ENCODE measurements at places on chromosomes 1 and 21.

DNA sequence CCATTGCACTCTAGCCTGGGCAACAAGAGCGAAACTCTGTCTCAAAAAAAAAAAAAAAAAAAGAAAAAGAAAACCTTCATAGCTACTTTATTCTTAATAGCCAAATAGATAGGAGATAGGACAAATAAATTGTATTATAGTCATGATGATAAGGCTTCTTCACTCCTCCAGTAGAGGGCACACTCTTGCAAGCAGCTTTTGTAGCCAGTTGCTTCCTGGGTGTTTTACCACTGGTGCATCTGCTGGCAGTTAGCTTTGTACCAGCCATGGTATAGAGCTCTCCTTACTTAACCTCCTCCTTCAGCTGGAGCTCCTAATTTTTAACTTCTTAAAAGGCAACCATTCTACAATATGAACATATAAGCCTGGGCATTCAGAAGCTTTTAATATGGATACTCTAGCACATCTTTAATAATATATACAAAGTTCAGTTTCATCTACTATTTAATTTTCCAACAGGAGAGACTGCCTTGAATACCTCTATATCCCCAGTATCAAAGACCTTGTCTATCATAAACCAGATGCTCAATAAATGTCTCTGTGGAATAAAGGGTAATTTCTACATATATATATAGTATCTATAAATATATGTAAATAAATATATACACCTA, 35.8 kb downstream of the EVI5 start:
- no peak for DNase-seq

GRCh38 chr1:10939654-10940450, 72.6 kb upstream of the TARDBP start:
- no peak for DNase-seq

- DNase-seq = no peak
Observed at GRCh38 chr1:70504821-70505193, 93.7 kb downstream of the CTH start.

GRCh38 chr1:174652569-174653280, 205.0 kb downstream of the GPR52 start:
- no peak for DNase-seq

GRCh38 chr1:107251083-107251482, 110.2 kb downstream of the NTNG1 start:
- no peak for DNase-seq

GRCh38 chr1:5742032-5742431, 250.2 kb downstream of the NPHP4 start:
- DNase-seq = no peak

- DNase-seq = no peak
Observed at GRCh38 chr1:189834813-189835212, 642.9 kb downstream of the BRINP3 start.

GRCh38 chr1:58905126-58905490, 121.3 kb upstream of the JUN start:
- no peak for DNase-seq

DNA sequence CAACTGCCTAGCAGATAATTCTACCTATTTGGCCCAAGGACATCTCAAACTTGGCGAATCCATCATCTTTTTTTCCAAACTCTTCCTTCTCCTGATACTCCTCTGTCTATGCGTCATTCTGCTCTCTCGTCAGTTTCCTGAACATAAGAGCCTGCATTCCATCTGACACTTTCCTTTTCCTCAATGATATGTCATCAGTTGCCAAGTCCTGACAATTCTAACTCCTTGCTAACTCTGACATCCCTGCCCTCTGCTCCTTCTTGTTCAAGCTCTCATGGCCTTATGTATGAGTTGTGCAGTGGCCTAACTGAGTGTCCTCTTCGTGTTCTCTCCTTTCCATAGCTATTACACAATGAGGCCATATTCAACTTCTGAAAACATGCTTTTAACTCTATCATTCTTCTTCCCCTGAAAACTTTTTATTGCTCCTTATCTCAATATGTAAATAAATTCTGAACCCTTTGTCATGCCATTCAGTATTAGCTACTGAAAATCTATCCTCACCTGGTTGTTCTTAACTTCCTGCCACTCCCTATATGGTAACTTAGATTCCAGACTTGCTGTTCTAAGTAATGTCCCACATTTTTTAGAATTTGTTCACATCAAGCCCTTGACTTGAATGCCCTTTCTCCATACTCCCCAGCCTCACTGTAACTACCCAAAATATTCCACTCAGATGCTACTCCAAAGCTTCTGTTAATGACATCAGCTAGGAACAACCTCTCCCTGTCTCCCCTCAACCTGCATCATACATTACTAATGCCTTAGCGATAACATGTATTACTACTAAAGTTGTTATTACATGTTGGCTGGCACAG, 11.5 kb downstream of the PALMD start:
- no peak for DNase-seq

Data from CD8-positive, alpha-beta memory T cell (primary cell).